ENCODE measurements at places on chromosomes 4 and X.

DNA sequence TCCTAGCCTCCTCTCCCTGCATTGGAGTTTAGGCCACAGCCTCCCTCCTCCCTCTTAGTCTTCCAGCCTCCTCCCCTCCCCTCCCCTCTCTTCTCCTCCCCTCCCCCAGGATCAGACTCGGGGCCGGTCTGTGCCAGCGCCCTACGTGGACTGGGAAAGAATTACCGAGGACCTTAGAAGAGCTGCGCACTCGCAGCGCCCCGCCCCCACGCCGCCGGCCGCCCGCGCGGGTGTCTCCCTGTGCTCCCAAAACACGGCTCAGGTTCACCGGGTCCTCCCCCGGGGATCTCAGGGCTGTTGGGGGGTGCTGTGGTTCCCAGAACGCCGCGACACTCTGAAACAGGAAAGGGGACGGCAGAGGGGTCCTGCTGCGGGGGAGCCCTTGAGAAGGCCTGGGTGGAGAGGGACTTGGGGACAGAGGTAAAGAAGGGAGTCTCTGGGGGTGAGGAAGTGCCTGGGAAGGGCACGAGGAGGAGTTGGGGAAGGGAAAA lies 122.3 kb upstream of the TBL1X start:
- DNase-seq, result peak; percentile 63

DNA sequence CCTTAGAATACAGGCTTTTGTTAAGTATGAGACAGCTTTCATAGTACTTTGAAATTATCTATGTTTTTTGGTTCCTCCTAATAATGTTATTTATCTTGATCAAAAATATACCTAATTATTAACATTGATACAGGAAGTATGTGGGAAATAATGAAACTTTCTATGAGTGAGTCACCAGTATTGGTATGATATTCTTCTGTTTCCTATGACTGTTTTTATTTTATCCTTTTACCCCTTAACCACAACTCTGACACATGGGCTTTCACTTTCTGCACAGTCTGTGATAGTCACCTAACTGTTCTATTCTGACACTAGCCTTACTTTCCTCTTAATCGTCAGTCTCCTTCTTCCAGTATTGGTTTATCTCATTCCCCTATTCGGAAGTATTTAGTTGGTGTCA lies 4.7 kb downstream of the THAP9 start:
- peak; percentile 68 for DNase-seq

GRCh38 chr4:7124689-7125442 lies 57.0 kb upstream of the GRPEL1 start:
- no peak for DNase-seq

DNA sequence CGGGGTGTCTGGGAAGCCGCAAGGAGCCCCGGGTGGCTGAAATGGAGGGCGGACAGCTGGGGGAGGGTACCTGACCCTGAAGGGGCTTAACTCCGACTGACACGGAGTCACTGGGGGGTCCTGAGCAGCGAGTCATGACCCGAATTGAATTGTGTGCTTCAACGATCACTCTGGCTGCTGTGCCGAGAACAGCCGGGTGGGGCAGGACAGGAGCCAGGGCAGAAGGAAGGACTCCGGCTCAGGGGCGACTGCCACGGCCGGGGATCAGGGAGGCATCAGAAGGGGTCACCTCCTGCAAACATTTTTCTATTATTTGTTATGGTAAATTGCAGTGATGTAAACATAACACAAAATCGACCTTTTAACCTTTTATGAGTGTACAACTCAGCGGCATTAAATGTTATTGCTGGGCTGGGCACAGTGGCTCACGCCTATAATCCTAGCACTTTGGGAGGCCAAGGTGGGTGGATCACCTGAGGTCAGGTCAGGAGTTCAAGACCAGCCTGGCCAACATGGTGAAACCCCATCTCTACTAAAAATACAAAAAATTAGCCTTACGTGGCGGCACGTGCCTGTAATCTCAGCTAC lies 21.6 kb downstream of the ZFYVE28 start:
- DNase-seq, result no peak

- DNase-seq, result no peak
Observed at GRCh38 chr4:174423257-174423944, 98.9 kb downstream of the HPGD start.

- DNase-seq, result no peak
Observed at GRCh38 chrX:118143578-118143977, 27.0 kb upstream of the KLHL13 start.

- DNase-seq, result peak; percentile 21
Observed at GRCh38 chrX:30483996-30484395, 93.6 kb downstream of the TASL start.

DNA sequence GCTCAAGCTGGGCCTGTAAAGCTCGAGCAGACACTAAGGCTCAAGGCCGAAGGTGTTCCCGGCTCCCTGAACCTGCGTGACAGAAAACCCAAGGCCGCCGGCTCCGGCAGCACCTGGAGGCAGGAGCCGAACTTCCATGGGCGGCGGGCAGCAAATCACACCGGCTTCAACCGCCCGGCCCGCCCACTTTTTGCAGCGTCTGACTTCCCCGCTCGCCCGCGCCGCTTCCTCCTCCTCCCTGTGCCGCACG lies 940 bp upstream of the NSD2 start:
- peak; percentile 89 for DNase-seq

GRCh38 chrX:128781506-128781905 lies 729.3 kb upstream of the ACTRT1 start:
- peak; percentile 43 for DNase-seq

DNA sequence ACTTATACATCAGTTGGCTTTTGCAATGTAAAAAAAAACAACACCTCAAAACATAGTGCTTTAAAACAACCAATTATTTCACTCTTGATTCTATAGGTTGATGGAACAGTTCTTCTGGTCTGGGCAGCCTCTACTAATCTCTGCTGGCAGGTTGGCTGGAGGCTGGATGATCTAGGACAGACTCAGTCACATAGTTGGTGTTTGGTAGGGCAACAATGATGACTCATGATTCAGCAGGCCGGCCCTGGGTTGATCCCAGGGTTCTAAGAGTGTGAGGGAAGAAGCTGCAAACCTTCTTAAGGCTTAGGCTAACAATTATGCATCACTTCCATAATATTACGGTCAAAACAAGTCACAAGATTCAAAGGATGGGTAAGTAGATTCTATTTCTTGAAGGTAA lies 558.2 kb downstream of the ZNF674 start:
- no peak for DNase-seq

GRCh38 chr4:117400039-117400835 lies 314.9 kb upstream of the TRAM1L1 start:
- no peak for DNase-seq

- peak; percentile 48 for DNase-seq
Observed at GRCh38 chr4:88522702-88523324, 763 bp downstream of the PYURF start.

- no peak for DNase-seq
Observed at GRCh38 chr4:144456196-144456595, 189.8 kb upstream of the HHIP start.

DNA sequence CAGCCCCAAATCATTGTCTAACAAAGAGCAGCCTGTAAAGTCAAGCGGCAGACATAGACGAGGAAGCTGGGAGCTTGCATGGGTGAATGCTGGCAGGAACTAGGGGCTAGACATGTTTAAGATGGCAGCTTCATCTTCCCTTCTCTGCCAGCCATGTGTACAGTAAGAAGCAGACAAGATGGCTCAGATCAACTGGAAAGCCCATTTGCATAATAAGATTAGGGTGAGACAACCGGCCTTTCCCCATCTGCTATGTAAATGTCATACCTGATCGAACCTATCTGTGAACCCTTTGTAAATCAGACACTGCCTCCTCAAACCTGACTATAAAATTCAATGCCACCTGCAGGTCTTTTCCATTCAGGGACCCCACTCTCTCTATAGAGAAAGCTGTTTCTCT lies 22.8 kb upstream of the HADH start:
- DNase-seq, result no peak

- DNase-seq, result no peak
Observed at GRCh38 chrX:154384284-154384892, 5.3 kb downstream of the EMD start.

GRCh38 chrX:46208225-46208854 lies 336.9 kb downstream of the ZNF674 start:
- peak; percentile 74 for DNase-seq

GRCh38 chr4:85762529-85762871 lies 287.6 kb downstream of the ARHGAP24 start:
- no peak for DNase-seq

GRCh38 chrX:140298960-140299825 lies 205.7 kb downstream of the SOX3 start:
- no peak for DNase-seq

GRCh38 chr4:148437439-148437838 lies 4.8 kb downstream of the NR3C2 start:
- DNase-seq, result no peak

DNA sequence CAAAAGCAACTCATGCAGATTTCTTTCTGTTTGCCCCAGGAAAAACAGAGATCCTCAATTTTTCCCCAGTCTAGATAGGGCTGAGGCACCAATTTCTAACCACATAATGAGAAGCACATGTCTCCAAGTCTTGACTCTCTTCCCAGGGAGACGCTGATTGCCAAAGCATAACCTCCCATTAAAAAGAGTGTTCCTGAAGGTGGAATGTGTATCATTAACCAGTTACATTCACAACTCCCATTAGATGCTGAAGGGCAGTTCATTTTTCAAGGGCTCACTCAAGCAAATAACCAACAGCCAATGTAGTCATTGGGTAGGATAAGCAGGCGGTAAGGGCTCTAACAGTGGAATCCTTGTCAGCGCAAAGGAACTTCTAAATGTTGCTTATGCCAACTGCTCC lies 27.5 kb downstream of the TMEM47 start:
- no peak for DNase-seq

DNA sequence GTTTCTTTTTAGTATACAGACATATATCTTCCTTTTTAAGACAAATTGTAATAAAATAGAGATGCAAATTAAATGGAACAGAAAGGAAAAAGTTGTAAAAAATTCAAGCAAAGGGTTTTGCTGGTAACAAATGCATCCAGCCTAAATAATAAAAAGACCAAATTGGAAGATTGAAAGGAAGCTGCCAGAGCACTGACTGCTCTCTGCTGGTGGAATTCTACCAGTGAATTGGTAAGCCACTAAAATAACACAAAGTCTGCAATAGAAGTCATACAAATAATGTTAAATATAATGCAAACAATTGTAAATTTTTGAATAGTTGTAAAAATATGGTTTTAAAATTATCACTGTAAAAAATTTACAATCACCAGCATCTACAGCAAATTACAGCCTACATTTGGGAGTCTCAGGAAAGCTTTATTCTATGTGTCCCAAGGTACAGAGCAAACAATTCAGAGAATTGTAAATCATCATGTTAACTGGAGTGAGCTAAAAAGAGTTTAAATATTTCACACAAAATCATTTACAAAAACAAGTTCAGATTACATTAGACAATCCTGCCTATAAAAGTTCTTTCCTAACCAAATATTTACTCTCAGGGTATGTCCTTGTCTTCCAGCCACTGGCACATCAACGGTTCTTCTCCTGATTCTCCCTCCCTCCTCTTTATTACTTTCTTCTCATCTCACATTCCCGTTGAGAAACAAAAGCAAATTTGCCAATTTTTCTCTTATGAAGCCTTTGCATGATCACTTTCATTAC lies 1322.5 kb downstream of the PCDH7 start:
- no peak for DNase-seq

DNA sequence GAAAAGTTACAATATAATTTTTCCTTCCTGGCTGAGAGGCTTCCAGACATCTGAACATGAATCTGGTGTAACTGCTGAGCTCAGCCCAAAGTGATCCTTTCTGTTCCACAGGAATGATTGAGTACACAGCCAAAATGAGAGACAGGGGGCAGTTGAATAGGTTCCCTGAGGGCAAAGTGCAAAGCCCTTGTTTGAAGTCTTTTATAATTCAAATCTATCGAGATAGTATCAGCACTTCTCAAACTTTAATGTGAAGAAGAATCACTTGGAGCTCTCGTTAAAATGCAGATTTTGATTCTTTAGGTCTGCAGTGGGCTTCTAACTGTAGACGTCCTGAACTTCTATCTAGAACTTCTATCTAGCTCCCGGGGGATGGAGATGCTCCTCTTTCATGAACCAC lies 54.4 kb upstream of the BMP2K start:
- DNase-seq, result no peak

DNA sequence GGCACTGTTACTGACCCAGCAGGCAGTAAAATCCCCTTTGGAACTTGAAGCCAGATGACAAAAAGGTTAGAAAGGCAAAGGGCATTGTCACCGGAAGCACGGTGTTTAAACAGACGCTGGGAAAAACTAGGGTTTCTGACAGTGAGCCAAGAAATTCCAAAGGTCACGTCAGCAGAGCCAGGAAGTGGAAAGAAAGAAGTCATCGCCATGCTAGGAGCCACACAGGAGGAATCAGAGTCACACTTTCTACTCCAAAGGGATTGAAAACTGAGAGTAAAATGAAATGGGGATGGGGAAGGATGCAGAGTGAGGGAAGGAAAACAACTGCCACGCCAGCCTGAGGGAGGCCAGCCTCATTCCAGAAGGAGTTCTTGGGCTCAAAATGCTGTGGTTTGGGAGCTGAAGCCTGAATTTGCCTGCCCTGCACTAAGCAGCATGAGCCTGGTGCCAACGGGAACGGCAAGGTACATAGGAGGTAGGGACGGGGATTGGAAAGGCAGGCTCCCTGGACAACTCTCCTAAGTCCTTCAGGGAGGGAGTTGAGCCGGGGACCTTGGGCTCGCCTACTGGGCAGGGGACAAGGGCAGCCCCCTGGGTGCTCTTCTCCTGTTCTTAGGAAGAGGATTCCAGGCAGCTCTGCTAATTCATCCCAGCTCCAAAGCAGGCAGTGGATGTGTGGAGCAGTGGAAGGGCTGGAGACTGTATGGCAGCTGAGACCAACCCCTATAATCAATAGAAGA lies 66.8 kb downstream of the SOWAHB start:
- no peak for DNase-seq

GRCh38 chrX:41085512-41085877 lies 250 bp downstream of the USP9X start:
- peak; percentile 45 for DNase-seq

DNA sequence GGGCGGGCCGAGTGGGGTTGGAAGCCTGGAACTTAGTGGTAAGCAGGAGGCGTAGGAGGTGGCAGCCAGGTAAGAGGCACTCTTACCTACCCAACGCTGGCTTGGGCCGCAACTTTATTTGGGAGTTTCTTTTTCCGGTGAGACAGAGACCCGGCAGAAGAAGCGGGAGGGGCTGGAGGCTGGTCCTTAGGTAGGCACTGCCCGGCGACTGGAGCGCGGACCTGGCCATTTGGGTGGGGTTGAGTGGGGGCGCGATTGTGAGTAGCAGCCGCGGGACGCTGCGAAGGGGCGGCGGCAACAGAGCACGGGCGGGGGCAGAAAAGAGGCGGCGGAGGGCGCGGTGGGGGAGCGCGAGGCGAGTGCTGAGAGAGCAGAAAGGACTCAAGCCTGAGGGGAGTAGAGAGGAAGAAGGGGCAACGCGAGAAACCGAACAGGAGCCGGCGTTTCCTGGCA lies 334 bp upstream of the POU4F2 start:
- no peak for DNase-seq

All from MM.1S (cell line).